ENCODE measurements at places on chromosomes 4 and X. TPM values are rescaled to one million over a fixed set of nuclear protein-coding genes. Genes with fewer than 3 reads are reported as not detected.

DNA sequence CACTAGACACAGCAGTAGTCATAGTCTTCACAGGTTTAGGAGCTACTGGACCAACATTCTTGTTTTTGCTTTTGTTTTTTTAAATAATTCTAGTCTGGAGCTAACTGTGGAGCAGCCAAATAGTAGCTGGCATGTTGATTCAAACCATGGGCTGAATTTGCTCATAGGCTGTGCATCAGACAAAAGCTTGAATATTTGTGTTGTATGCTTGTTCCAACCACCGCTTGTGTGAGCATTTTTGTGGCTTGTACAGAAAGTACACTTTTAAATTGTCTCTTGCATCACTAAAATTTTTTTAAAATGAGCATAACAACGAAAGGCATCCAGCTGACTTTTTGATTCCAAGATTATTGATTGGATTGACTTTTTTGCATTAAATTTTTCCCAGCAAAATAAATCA, 39.6 kb downstream of the CCNI start:
- no peak overlapping the region for H3K4me3 ChIP-seq
- H3K36me3 ChIP-seq, result peaks cover 23% of the 10 kb centered on the region
- peaks cover 2% of the 10 kb centered on the region for H3K4me1 ChIP-seq
- H3K27ac ChIP-seq, result no peak overlapping the region
- no peak for DNase-seq

- no peak overlapping the region for H3K4me3 ChIP-seq
- DNase-seq, result no peak
- no peak overlapping the region for H3K27ac ChIP-seq
- no peaks in the 10 kb centered on the region for H3K4me1 ChIP-seq
- H3K27me3 ChIP-seq, result no peaks in the 10 kb centered on the region
Observed at GRCh38 chr4:177737387-177737940, 295.2 kb upstream of the AGA start.

DNA sequence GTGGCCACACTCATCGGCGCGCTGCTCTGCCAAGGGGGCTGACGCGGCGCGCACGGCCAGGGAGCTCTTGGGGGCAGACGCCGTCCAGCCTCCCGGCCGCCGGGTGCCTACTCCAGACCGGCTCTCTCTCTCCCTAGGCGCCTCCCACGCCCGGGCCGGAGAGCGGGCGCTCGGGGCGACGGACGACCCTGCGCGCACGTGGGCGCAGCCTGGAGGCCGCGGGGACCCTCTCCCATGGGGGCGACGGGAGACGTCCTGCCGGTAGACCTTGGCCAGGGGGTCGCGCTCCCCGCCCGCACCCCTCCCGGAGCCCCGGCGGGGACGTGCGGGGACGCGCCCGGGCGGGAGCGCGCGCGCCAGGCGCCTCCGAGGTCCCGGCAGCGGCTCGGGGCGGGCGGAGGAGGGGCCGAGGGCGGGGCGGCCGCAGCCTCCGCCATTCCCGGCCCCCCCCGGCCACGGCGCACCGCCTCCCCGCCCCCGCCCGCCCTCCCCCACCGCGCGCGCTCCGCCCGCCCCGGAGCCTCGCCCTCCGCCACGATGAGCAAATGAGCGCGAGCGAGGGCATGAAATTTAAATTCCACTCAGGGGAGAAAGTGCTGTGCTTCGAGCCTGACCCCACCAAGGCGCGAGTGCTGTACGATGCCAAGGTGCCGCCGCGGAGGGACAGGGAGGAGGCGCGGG, at the start of gene MSL3:
Gene MSL3, plus strand, starts transcription at position 519 of the 681 bp plus-strand sequence. Its CDS starts 27 bp downstream, at position 546.
- H3K4me3 ChIP-seq, result peak within 1 kb of the TSS; percentile 90
- peaks cover 5% of the 10 kb centered on the region for H3K36me3 ChIP-seq
- peaks cover 4% of the 10 kb centered on the region for H3K27me3 ChIP-seq
- DNase-seq, result peak; percentile 47

DNA sequence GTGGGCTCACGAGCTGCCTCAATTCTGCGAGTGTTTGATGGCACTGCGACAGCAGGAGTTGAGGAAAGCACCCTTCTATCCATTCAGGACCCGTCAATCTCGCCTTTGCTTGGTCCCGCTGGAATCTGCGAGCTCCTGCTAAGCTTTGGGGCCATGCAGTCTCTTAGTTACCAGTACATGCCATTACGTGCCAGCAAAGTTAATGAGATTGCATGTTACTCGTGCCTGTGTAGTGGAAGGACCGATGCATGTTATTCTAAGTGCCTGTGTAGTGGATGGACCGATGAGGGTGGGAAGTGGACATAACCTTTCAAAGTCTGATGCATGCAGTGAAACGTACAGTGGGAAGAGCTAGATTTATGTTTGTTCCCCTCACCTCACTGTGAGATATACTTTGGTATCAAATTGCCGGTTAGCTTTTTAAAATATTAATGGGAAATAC, 569 bp downstream of the RPS3A start:
- peak overlapping the region; percentile 93 for H3K4me3 ChIP-seq
- H3K4me1 ChIP-seq, result peaks cover 22% of the 10 kb centered on the region
- no peaks in the 10 kb centered on the region for H3K27me3 ChIP-seq
- peak overlapping the region; percentile 100 for H3K27ac ChIP-seq
- H3K36me3 ChIP-seq, result peaks cover 30% of the 10 kb centered on the region

DNA sequence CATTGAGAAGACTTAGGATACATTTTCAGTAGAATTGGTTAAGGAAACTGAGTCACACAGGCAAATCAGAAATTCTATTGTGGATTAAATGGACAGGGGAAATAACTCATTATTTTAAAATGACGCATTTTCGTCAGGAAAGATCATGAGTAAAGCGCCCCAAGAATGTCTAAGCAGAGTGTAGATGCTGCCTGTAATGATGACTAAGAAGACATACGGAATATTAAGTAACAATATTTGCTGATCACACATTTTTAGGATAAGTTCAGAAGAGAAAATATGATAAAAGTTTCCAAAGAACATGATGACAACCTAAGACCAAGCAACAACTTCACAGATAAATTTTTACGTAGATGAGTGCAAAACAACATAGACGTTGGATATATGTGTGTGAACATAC, 596.3 kb upstream of the TENM3 start:
- peaks cover 2% of the 10 kb centered on the region for H3K4me1 ChIP-seq
- no peaks in the 10 kb centered on the region for H3K36me3 ChIP-seq
- H3K27me3 ChIP-seq, result peaks cover 6% of the 10 kb centered on the region
- no peak overlapping the region for H3K27ac ChIP-seq
- H3K4me3 ChIP-seq, result no peak overlapping the region

GRCh38 chr4:32560306-32560705, 1840.1 kb downstream of the PCDH7 start:
- no peak overlapping the region for H3K4me3 ChIP-seq
- no peak for DNase-seq
- H3K36me3 ChIP-seq, result no peaks in the 10 kb centered on the region

GRCh38 chr4:172486531-172486930, 673.3 kb downstream of the GALNTL6 start:
- H3K36me3 ChIP-seq, result no peaks in the 10 kb centered on the region
- no peaks in the 10 kb centered on the region for H3K4me1 ChIP-seq
- H3K27ac ChIP-seq, result no peak overlapping the region
- H3K27me3 ChIP-seq, result no peaks in the 10 kb centered on the region
- DNase-seq, result no peak
- no peak overlapping the region for H3K4me3 ChIP-seq

The SYNPO2 gene
- 2.2 TPM for total RNA-seq

The STK32B gene
- total RNA-seq, result 0.36 TPM

The CFI gene
- 0.24 TPM for total RNA-seq

The CDS1 gene
- total RNA-seq, result 21.6 TPM
